ENCODE measurements at places on chromosomes 1 and 21.

DNA sequence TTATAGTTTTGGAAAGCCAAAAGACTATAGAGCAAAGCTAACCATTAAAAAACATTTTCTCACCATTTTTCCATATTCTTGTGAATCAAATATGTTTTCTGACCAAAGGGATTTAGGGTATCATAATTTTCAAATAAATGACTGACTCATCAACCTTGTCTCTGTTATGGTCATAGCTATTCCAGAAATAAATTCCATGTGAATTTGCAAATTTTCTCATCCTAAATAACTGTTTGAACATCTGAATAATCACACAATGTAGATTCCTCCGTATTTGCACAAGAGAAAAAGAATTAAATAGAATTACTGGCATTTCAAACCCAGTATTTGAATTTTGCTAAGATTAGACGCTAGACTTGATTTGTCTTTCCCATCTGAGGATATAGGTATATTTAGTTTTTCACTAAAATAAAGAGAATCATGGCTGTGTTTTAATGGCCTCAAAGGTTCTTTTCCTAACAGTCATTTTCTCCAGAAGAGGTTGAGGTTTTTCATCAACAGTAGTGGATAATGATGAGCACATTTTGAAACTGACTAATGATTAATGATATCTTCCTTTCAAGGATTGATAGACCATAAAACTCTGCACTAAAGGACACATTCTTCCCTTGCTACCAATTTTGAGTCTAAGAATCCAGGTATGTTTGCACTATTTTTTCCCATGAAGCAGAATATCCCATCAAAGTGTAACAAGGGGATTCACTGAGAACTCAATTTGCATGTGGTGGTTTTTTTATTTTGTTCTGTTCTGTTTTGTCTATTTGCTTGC lies 9.5 kb upstream of the DUSP23 start:
- no peak for DNase-seq
- H3K27me3 ChIP-seq: no peaks in the 10 kb centered on the region
- H3K4me3 ChIP-seq: no peak overlapping the region
- H3K4me1 ChIP-seq: no peaks in the 10 kb centered on the region

DNA sequence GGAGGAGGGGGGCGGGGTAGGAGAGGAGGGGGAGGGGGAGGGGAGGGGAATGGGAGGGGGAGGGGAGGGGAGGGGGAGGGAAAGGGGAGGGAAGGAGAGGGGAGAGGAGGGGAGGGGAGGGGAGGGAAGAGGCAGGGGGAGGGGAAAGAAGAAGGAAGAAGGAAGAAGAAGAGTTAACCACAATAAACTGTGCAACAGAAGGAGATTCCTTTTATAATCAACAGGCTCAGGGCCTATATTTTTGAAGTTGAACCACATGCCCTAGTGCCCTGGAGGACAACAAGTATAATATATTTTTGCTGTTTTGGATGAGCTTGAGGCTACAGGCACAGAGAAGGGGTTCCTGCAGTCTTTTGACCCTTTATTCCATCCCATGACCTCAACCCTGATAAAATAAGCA lies 228.2 kb upstream of the IRF2BP2 start:
- no peak overlapping the region for H3K27ac ChIP-seq
- no peaks in the 10 kb centered on the region for H3K27me3 ChIP-seq
- H3K4me1 ChIP-seq: no peaks in the 10 kb centered on the region
- no peak overlapping the region for H3K4me3 ChIP-seq

DNA sequence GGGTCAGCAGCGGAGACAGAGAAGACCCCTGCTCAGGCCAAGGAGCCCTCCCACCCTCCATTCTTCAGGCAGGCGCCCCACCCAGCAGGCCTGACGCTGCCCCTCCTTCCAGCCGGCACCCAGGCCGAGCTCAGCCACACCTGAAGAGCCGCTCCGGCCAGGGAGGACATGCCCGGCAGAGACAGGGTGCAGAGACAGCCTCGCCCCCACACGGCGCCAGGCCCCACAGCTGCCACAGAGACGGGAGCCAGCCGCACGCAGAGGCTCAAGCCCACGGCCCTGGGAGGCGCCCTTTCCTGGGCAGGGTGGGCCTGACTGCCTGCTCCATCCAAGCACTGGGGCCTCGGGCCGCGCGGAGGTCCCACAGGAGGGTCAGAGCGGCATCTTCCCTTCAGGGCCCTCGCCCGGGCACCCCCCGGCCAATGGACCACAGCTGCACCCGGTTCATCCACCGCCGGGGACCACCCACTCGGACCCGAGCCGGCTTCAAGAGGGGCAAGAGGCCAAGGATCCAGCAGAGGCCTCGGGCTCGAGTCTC lies 5.2 kb downstream of the TTLL10 start:
- H3K4me3 ChIP-seq: no peak overlapping the region
- no peak overlapping the region for H3K27ac ChIP-seq

- H3K4me3 ChIP-seq: no peak overlapping the region
- H3K27ac ChIP-seq: no peak overlapping the region
- DNase-seq: peak; percentile 42
- no peaks in the 10 kb centered on the region for H3K36me3 ChIP-seq
- no peaks in the 10 kb centered on the region for H3K27me3 ChIP-seq
- H3K4me1 ChIP-seq: no peaks in the 10 kb centered on the region
Observed at GRCh38 chr1:172727956-172728603, 69.2 kb downstream of the FASLG start.

DNA sequence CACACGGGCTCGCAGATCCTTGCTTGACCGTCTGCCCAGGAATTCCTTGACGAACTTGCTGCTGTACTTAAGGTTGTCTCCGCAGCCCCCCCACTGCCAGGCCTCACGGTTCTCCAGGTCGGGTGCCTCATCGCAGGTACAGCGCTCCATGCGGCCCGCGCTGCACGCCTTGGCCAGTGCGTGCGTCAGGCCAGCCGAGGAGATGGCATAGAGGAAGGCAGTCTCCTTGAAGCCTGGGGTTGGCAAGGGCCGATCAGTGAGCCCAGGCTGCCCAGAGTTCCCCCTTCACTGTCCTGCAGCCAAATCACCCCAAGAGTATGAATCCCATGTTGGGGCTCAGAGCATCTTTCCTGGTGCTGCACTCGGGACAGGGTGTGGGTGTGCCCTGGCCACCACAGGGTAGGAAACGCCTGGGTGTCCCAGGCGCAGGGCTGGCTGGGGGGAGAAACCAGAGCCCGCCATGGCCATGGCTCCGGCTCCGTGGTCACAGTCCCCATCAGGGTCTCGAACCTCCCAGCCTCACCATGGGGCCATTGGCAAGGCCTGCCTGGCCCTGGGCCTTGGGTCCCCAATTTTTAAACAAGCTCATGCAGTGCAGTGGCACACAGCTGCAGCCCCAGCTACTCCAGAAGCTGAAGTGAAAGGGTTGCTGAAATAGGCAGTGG lies 23.4 kb downstream of the WNT9A start:
- H3K27me3 ChIP-seq: no peaks in the 10 kb centered on the region
- H3K36me3 ChIP-seq: no peaks in the 10 kb centered on the region
- DNase-seq: no peak
- H3K4me1 ChIP-seq: peaks cover 39% of the 10 kb centered on the region
- no peak overlapping the region for H3K27ac ChIP-seq
- no peak overlapping the region for H3K4me3 ChIP-seq

GRCh38 chr1:173002891-173003838 lies 47.6 kb downstream of the TNFSF18 start:
- no peak overlapping the region for H3K27ac ChIP-seq
- H3K4me1 ChIP-seq: peaks cover 6% of the 10 kb centered on the region
- H3K36me3 ChIP-seq: no peaks in the 10 kb centered on the region
- no peak for DNase-seq

GRCh38 chr1:84598846-84599741 lies 24.9 kb upstream of the CTBS start:
- H3K36me3 ChIP-seq: no peaks in the 10 kb centered on the region
- no peak overlapping the region for H3K4me3 ChIP-seq
- no peaks in the 10 kb centered on the region for H3K27me3 ChIP-seq

DNA sequence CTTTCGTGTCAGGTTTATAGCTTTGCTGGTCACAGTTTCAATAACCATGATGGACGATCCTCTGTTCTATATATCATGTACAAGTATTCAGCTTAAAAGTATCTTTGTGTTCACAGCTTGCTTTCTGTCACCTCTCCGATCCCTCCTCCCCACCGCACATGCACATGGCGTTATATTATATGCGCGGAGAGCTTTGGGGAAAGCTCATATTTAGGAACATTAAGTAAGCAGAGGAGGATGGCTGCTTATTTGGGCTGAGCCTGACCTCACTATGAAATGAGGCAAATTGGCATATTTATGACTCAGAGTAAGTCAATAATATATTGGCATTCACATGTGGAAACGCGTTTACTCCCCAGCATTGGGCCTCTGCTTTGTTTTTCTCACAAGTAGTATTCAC lies 360.5 kb downstream of the HLX start:
- H3K27me3 ChIP-seq: no peaks in the 10 kb centered on the region
- no peaks in the 10 kb centered on the region for H3K4me1 ChIP-seq
- H3K27ac ChIP-seq: no peak overlapping the region
- no peaks in the 10 kb centered on the region for H3K36me3 ChIP-seq
- no peak overlapping the region for H3K4me3 ChIP-seq
- no peak for DNase-seq

DNA sequence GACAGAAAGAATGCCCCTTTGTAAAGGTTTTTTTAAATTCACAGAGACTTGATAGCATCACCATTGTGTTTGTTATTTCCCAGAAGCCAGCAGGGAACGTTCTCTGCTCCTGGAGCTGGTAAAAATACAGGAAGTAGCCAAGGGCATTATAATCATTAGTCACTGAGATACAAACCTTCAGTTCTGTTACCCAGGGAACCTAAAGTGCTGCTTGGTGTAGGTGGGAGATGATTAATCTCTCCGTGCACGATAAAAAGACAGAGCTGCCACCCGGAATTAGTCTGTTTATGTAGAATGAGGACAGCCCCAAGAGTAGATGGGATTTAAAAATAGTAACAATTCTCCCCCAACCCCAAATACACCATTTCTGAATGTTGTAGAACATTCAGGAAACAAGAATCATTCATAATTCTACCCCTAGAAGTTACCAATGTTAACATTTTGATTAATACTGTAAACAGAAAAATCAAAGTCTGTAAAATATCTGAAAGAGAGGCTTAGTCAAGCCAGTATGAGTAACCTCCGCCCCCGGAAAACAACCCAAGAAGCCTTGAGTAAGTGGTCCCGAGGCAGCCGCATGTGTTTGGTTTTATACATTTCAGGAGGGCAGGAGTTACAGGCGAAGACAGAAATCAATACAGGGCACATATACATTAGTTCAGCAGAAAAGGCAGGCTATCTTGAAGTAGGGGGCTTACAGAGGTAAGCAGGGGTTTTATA lies 45.3 kb upstream of the CTBS start:
- no peaks in the 10 kb centered on the region for H3K36me3 ChIP-seq
- no peak overlapping the region for H3K27ac ChIP-seq
- H3K4me3 ChIP-seq: no peak overlapping the region
- DNase-seq: no peak
